NCI-H1694 (cell line): ENCODE measurements at places on chromosomes 16 and 17.
A peak's percentile ranks its signal among the peaks of the same experiment; 100 is the strongest.

GRCh38 chr16:30383521-30383920 lies 1.2 kb upstream of the SEPTIN1 start:
- no peak for DNase-seq

GRCh38 chr17:15501793-15502192 lies 34.4 kb upstream of the CDRT4 start:
- no peak for DNase-seq

GRCh38 chr17:3959921-3960601 lies 4.2 kb downstream of the ATP2A3 start:
- no peak for DNase-seq

DNA sequence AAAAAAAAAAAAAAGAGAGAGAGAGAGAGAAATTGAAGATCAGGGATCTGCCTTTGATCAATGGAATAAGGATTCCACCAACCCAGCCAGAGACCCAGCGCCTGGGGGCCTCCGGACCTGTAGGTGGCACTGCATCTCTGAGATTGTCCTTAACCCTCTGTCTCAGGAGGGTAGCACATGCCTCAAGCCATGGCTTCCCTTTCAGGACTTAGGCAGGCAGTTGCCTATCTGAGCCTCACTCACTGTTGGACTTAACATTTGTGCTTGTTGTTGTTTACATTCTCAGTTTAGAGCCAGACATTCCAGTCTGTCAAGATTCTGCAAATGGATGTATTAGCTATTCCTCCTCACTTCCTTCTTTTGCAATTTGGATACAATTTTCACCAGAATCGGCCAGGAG lies 5.1 kb upstream of the SCNN1B start:
- DNase-seq: no peak

GRCh38 chr17:15169676-15170075 lies 95.5 kb downstream of the PMP22 start:
- DNase-seq: no peak

- DNase-seq: no peak
Measured at GRCh38 chr16:1188432-1189189, 35.7 kb downstream of the CACNA1H start.

DNA sequence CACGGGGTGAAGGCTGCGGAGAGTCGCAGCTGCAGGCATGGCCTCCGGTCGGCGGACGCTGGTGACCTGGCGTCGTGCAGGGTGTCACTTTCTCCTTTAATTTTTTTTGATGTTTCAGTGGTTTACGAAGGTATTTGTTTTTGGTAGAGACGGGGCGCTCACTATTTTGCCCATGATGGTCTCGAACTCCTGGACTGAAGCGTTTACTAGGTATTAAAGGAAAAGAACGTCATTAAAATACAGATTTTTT lies 17.1 kb downstream of the ZNF213 start:
- DNase-seq: no peak

DNA sequence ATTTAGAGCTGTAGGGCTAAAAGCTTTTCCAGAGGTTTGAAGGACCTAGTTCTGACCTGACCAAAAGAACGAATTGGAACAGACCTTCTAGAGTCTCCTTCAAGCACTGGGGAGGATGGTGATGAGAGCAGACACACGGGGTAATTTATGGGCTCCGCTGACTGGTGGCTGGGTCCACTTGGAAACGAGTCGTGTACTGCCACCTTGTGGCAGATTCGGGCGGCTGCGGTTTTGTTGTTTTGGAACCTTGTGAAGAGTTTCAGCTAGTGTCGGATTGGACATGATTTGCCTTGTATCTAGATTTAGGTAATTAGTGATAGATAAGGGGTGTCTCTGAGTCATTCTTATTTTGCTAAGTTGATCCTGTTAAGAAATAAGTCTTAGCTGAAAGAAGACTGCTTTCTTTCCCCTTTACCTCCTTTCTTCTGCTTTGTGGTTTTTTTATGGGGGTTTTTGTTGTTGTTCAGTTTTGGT lies 98.9 kb downstream of the AATF start:
- DNase-seq: peak; percentile 93

- no peak for DNase-seq
Measured at GRCh38 chr17:16287563-16288027, 65.7 kb downstream of the CENPV start.

DNA sequence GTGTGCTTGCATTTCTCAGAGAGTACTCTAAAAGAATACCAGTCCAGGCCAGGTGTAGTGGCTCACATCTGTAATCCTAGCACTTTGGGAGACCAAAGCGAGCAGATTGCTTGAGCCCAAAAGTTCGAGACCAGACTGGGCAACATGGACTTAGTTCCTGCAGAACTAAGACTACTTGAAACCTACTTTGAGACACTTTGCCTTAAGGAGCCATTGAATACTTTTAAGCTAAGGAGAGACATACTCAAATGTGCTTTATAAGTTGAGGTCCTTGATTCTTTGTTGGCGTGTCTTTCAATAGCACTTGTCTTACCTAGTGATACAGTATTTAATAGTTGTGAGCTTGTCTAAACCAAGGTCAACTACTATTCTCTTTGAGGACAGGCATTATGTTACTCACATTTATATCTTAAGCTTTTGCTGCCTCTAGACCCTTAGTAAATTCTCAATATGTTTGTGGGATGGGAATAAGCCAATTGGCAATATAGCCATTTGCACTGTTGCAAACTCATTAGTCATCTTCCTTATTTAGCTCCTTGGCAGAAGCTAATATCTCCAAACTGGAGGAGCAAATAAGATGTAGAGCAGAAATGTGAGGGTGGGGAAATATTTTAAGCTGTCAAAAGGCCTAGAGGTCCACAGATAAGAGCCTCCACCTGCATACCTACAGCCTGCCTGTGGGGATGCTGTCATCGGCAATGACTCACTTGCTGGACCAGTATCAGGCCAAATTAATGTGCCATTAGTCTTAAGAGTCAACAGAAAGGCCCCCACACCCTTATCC lies 16.3 kb downstream of the SCPEP1 start:
- no peak for DNase-seq

GRCh38 chr17:18042983-18043382 lies 3.8 kb downstream of the GID4 start:
- no peak for DNase-seq

DNA sequence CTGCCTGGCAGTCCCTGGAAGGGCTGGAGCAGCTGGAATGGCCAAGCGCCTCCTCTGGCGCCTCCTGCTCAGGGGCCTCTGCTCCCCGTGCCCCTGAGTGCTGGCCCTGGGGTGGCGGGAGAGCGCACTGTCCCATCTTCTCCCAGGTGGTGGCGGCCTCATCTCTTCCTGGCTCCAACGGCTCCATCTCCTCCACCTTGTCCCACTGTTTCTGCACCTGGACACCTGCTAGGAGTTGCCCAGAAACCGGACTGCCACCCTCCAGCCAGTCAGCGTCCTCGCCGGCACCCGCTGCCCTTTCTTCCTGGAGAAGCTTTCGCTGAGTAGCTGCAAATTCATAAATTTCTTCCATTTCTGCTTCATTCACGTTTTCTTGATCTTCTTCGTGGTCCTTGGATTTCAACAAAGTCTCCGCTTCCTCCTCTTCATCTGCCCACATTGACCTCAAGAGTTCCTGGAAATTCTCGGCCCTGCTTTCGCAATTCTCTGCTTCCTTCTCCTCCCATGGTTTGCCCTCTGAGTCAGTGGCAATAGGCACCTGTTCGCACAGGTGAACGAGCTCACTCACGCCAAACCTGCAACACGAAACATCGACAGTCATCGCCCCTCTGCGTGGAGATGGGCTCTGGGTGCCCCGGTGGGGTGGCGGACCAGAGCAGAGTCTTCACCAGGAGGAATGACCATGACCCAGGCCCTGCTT lies 13.7 kb upstream of the NLRC3 start:
- no peak for DNase-seq

GRCh38 chr17:35717475-35717874 lies 14.0 kb upstream of the RASL10B start:
- DNase-seq: no peak

- no peak for DNase-seq
Measured at GRCh38 chr16:78092758-78093157, 6.7 kb upstream of the WWOX start.

DNA sequence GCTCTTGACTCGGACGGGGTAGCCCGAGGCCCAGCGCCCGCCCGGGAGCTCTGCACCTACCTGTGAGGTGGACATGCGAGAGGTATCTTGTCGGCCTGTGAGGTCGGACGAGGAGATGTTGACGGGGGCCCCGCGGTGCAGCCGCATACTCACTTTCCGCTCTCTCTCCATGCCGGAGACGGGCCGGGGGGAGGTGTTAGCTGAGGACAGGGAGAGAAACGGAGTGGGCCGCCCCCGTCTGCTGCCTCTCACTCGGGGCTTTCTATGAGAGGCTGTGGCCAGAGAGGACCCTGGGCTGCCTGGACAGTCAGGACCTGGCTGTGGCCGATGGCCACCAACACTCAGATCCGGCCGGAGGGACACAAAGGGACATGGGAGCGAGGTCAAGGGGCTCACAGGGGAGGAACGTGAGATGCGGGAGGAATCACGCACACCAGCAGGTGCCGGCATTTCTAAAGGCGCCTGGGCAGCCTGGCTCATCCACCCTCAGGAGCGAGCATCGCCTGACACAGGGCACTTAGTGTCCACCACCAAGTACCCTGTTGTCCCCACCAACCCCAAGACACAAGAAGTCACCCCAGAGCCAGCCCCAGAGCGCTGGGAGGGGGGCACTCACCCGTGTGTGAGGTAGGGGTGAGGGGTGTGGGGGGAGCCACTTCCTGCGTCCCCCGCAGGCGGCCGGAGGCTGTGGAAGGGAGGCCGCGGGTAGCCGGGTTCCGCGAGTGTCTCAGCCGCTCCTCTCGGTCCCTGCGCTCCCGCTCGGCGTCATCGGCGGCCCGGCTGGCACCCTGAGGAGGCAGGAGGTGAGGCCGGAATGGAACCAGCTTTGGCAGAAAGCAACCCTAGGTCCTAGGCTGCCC lies 20.2 kb downstream of the SLC16A3 start:
- no peak for DNase-seq

DNA sequence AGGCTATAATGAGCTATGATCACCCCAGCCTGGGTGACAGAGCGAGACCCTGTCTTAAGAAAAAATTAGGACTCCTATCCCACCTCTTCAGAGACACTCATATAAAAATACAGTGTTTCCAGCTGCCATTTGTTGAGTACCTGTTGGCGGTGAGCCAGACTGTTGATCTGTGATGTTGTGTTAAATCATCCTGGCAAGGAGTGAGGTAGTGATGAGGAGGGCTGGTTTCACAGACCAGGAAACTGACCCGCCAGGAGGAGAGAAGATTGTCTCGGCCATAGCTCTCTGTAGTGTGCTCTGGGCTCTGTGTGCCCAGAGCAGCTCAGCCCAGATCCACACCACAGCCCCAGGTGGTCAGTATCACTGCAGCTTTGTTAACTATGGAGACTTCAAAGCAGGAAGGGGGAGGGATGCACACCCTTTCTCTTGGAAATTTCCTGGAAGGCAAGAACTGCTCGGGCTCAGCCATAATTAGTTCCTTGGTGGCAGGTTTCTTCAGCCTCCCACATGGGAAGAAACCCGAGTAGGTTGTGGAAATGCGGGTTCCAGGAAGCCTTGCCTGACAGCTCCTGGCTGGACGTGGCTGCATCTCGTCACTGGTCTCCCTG lies 343.0 kb downstream of the SNX29 start:
- no peak for DNase-seq

DNA sequence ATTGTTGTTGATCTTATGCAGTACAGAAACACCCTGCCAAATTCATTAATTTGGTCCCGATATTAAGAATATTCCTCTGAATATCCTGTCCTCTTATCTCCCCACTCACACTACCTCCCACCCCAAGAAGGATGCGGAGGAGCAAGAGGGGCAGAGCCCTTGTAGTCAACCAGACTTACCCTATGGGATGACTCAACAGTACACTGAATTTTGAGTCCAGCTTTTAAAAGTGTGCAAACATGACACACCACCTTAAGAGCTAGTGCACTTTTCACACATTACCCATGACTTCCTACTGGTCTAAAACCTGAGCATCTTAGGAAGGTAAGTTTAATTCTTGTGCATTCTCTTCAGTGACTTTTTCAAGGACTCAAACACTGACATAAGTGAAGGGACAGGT lies 9.5 kb downstream of the USP22 start:
- no peak for DNase-seq

- no peak for DNase-seq
Measured at GRCh38 chr16:2213817-2214718, 572 bp downstream of the PGP start.

DNA sequence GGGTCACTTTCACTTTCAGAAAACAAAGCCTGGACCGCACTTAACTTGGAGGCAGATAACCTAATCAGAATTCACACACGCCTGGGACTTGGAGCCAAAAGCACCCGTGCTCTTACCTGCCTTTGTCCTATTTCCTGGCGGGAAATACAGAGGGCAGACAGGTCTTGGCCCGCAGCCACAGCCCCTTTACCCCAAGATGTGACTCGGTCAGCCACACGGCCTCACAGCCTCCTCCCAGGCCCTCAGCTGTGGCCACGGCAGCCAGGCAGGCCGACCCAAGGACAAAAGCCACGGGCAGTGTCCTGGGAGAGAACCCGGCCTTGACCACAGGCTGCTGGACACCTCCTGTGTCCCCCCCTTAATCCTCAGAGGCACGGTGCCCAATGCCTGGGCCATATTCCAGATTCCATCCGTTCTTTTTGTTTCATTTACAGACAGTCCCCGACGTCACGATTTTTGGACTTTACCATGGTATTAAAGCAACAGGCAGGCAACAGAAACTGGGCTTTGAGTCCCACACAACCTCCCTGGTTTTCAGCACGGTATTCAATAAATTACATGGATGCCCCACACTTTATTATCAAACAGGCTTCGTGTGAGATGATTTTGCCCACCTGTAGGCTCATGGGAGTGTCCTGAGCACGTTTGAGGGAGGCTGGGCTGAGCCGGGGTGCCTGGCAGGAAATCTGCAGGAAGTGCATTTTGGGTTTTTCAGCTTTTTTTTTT lies 30.1 kb upstream of the GAA start:
- no peak for DNase-seq

DNA sequence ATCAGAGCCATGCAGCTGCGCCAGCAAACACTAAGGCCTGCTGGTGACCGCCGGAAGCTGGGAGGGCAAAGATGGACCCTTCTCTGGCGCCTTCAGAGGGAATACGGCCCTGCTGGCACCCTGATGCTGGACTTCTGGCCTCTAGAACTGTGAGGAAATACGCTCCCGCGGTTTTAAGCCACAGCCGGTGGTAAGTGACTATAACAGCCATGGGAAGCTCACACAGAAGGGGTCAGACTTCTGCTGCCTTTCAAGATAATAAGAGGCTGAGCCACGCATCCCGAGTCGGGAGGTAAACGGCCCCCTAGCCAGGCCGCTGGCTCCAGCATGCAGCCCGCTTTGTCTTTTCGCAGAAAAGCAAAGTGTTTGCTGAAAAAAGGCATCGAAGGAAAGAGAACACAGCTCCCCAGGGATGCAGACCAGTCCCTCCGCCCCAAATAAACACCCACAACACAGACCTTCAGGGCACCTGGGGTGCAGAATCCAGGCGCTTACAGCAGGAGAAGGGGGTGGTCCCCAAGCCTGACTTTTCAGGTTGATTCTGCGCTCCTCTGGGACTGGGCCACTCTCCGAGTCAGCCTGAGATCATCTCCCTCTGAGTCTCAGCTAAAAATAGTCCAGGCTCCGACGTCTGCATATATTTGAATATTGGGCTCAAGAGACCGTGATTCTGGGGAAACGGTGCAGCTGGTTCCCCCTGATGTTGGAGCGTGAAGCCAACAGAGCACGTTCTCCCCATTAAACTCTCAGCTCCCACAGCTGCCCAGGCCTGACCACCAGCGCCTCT lies 89.7 kb downstream of the MGAT5B start:
- no peak for DNase-seq
